ENCODE measurements at places on chromosomes 7 and 10.

GRCh38 chr10:63106111-63106755, 26.9 kb upstream of the NRBF2 start:
- DNase-seq: no peak

GRCh38 chr7:98816967-98817710, 52.7 kb downstream of the TMEM130 start:
- DNase-seq: no peak

- no peak for DNase-seq
Observed at GRCh38 chr7:75599244-75599781, 107.2 kb downstream of the SPDYE5 start.

DNA sequence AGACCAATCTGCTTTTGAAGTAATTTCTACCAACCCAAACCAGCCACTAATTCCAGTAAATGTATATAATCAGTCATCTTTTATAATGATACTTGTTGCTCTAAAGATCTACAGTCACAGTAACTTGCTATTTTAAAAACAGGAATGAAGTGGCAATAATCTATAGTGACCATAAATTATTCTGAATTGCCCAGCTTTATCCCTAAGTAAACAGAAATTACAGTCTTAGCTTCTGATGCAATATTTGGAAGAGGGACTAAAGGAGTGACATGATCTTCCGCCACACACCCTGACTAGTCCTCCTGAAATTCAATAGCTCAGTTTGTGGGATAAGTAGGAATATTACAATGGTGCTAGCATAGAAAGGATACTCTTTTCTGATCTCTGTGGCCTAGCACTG, 96.1 kb downstream of the ATE1 start:
- no peak for DNase-seq

DNA sequence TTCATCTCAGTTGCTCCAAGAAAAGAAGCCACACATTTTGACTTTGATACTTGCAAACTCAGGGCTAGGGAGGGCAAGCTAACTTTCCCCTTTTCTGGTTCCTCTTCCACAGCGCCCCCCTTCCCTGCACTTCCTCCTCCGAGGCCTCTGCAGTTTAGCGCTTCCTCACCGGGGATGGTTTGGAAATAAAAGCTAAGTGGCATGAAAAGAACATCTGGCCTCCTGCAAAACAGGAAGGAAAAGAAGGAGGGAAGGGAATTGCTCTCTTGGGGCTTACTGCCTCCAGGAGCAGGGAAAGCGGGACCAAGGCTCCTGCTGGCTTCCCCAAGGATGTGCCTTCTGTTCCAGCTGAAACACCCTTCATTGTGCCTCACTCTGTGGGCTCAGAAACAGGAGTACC, 42.3 kb downstream of the PRKCQ start:
- DNase-seq: no peak

DNA sequence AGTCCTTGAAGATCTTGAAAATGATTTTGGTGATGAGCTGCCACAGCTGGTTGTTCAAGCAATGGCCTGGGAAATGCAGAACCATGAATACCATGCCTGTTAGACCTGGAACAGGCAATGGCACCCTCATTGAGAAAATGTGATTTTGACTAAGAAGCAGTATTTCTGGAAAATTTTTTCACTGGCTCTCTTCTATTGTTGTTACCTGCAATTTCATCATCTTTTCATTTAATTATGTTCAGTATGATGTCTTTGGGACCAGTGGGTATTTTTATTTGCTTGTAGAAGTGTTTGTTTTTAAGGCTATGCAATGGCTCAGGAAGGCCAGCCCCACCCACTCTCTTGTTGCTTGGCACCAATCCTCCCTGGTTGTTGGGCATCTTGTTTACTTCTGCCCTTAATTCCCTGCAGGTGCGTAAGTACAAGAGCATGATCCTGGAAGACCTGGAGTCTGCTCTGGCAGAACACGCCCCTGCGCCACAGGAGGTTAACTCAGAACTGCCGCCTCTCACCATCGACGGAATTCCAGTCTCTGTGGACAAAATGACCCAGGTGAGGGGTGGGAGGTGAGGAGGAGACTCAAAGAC, 78.6 kb downstream of the NRF1 start:
- no peak for DNase-seq
